ENCODE measurements at places on chromosomes 5 and 9.

- DNase-seq: no peak
Observed at GRCh38 chr5:52521236-52521635, 266.5 kb upstream of the ITGA1 start.

DNA sequence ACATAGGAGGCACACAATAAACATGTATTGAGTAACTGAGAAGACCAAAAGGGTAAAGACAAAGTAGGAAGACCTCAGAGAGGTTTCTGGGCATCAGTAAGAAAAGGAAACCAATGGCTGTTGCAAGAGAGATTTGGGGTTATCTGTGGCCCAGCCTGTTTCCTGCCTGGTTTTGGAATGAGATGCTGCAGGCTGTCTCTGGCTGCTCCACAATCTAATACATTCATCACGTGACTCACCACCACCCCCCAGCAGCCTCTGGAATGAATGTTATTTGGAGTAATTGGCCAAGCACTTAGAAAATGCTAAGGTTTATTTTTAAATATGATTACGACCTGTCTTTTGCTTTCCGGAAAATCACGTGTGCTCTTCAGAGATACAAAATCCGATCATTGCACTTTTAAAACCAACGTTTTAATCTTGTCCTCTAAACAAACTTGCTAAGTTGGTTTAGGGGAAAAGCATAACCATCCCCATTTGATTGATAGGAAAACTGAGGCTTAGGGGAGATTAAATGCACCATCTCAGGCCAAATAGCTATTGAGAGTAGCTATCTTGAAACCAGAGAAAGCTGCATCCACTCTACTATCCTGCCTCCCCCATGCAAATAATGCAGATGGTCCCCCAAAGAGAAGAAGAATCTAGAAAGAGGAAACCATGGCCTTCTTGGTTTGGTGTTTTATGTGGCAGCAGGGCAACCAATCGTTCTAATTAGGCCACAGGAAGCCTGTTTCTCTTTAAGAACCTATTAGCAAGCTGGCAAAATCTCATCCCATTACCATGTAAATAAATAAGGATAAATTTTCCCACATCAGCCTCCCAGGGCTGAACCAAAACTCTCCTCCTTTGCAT lies 151.8 kb upstream of the ADRA1B start:
- no peak for DNase-seq

- no peak for DNase-seq
Observed at GRCh38 chr5:64506567-64507263, 900 bp downstream of the RGS7BP start.

- no peak for DNase-seq
Observed at GRCh38 chr9:111870774-111871498, 25.7 kb upstream of the UGCG start.

DNA sequence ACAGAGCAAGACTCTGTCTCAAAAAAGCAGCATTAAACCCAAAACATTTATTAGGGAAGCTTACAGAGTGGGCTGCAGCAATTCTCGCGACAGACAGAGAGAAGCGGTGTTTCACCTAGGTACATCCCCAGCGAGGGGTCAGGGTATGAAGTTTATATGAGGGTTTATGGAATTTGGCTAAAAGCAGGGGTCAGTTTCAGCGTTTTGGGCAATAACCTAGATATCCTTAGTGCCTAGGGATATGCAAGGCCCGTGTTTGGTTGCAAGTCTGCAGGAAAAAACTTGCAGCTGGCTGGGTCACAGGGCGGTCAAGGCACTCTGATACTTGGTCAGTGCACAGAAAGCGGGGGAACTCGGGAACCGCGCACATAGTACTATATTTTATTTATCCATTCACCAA lies 649 bp upstream of the GLE1 start:
- DNase-seq: no peak

DNA sequence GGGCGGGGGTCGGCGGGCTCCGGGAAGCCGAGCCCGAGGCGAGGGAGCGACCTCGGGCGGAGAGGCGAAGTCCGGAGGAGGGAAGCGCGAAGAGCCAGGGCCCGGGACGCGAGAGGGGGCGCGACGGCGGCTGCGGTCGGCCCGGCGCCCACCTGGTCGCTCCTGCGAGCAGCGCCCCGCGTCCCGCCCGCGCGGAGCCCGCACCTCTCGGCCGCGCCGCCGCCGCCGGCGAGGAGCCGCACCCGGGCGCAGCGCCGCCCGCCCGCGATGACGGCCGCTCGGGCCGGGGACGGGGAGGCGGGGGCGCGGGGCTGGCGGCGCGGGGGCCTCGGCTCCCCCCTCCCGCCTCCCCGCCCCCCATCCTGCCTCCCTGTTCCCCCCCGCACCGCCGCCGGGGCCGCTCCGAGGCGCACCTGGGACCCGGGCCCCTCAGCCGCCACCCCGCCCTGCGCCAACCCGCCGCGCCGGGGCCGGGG lies 2.6 kb downstream of the NR5A1 start:
- DNase-seq: peak; percentile 7

GRCh38 chr5:87282269-87282668 lies 14.6 kb downstream of the RASA1 start:
- no peak for DNase-seq

DNA sequence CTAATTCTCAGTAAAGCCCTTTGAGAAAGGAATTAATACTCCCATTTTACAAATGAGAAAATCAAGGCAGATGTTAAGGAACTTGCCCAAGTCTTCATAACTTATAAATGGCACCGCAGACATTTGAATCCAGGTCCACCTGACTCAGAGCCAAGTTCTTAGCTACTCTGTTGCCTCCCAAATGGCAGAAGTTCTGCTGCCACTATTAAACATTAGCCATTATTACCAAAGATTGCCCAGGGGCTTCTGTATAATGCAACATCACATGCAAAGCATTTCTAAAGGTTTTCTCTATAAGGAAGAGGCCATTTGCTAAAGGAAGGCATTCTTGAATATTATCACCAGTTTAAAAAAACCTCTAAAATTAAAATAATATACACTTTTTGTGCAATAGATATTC lies 28.3 kb downstream of the TPD52L3 start:
- DNase-seq: no peak

GRCh38 chr5:42274913-42275312 lies 148.3 kb upstream of the GHR start:
- DNase-seq: no peak

GRCh38 chr9:33110686-33111085 lies 34.2 kb upstream of the SMU1 start:
- no peak for DNase-seq

DNA sequence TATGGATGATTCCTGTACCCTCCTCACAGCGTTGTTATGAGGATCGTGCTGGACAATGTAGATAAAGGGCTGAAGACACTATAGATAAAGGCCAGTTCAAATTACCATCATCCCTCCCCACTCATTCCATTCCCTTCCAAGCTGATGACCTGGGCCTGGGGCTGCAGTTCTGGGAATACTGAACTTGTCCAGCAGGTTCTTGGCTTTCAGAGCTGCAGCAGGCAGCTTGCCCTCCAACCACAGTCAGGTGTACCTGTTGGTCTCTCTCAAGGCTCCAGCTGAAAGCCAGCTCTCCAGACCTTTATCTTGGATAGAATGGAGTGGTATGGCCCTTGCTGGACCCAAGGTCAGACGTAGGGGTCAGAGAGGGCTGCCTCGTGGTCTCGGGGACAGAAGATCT lies 92.5 kb downstream of the PCDH1 start:
- no peak for DNase-seq

DNA sequence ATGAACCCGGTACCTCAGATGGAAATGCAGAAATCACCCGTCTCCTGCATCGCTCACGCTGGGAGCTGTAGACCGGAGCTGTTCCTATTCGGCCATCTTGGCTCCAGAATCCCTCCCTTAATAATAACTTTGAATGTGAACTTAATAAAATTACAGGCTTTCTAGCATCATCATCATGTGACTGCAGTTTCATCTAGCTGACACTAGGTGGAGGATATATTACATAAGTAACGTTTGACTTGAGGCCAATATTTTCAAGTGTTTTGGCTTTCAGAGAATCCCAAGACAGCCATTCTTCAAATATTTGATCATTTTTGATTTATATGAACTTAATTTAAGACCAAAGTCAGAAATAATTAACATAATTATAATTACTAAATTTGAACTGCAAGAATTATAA lies 474.9 kb upstream of the CDH10 start:
- DNase-seq: peak; percentile 24

GRCh38 chr9:23555851-23556250 lies 270.2 kb downstream of the ELAVL2 start:
- DNase-seq: no peak

GRCh38 chr5:98458726-98459125 lies 314.7 kb upstream of the RGMB start:
- no peak for DNase-seq

DNA sequence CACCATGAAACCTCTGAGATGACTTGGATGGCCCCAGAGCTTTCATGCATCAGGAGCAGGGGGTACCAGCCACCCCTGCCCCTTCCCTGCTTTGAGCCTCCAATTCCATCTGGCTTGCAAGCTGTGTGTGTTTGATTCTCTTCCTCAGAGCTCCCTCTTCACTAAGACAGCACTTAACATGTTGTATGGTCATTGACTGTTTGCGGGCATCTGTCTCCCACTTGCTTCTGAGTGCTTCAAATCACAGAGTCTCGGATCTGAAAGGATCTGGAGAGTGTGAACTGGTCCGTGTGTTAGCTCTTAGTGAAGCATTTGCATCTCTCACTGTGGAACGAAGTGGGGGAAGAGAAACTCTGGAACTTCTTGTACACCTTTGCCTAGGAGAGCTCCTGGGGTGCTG lies 7.1 kb upstream of the CPLX2 start:
- no peak for DNase-seq

GRCh38 chr5:95007921-95008597 lies 276.8 kb downstream of the MCTP1 start:
- no peak for DNase-seq

- DNase-seq: no peak
Observed at GRCh38 chr9:99998866-99999265, 92.4 kb downstream of the STX17 start.

GRCh38 chr5:108320231-108320630 lies 61.7 kb downstream of the FBXL17 start:
- DNase-seq: no peak

DNA sequence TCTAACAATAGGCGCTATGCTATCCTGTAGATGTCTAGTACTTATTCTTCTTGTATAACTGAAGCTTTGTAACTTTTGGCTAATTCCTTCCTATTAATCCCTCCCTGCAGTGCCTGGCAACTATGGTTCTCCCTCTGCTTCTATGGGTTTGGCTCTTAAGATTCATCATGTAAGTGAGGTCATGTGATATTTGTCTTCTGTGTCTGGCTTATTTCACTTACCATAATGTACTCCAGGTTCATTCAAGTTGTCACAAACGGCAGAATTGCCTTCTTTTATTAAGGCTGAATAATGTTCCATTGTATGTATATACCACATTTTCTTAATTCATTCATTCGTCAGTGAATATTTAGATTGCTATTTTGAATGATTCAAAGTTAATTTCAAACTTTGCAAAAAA lies 149.9 kb upstream of the GAS1 start:
- DNase-seq: no peak

DNA sequence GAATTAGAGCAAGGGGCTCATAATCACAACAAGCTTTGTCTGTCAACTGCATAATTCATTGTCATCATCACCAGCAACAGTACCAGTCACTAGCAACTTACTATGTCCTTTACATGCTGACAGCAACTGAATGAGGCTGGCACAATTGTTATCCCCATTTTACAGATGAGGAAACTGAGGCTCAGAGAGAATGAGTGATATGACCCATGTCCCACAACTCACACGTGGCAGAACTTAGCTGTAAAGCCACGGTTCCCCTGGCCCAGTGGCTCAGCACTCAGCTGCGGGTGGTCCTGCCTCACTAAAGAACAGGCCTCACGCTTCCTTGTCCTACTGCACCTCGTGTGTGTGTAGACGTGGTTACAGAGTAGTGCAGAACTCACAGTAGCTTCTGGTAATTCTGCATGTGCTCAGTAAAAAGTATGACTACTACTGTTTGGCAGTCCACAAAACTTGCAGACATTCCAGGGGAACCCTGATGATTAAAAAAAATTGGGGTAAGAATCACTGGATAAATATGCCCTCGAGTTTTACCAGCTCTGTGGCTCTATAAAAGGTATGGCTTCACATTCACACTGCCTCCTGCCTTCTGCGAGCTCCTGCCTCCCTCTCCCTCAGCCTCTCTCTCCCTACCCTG lies 30.2 kb downstream of the AFAP1L1 start:
- DNase-seq: no peak

GRCh38 chr5:155943516-155944407 lies 383.2 kb upstream of the SGCD start:
- DNase-seq: no peak

DNA sequence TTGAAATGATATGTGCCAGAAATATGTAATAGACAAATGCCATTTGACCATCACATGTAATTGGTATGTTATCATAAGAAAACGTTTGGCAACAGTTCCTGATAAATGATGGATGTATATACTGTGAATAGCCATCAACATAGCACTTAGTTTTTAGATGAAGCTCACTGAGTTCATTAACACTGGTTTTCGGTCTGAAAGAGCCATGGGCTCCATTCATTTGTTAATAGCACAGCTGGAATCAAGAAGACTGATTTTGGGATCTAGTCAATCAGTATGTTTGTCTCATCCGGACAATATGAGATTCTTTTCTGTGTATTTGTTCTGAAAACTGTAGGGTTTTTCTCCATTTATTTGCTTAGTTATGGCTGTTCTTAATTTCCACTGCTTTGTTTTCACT lies 413.5 kb upstream of the CLINT1 start:
- DNase-seq: no peak

GRCh38 chr5:132411304-132412013 lies 41.9 kb downstream of the SLC22A5 start:
- DNase-seq: no peak

DNA sequence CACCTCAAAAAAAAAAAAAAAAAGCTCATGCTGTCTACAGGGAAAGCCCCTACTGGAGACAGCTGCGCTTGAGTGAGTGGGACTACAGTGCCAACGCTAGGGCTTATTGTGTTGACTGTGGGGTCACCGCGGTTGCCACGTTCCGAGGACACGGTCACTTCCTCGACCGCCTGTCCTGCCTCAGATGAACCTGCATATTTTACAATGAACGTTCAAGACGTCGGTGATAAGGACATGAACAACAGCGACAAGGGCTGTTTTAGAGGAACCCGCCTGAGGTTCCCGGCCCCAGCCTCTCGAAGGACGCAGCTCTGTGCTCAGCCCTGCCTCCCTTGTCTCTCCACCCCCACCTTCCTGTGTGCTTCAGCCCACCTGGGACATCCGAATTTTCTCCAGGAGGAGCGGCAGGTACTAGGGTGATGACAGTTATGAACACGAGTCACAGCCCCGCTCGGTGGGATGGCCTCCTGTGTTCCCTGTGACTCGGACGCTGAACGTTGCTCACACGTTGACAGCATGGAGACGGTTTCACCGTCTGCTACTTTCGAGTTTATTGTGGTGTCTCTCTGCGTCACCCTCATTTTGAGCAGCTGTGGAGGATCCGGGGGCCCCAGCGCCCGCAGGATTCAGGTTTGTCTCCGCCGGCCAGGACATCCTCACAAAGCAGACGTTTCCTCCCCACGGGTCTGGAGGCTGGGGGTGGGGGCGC lies 11.3 kb upstream of the DIPK1B start:
- DNase-seq: no peak

DNA sequence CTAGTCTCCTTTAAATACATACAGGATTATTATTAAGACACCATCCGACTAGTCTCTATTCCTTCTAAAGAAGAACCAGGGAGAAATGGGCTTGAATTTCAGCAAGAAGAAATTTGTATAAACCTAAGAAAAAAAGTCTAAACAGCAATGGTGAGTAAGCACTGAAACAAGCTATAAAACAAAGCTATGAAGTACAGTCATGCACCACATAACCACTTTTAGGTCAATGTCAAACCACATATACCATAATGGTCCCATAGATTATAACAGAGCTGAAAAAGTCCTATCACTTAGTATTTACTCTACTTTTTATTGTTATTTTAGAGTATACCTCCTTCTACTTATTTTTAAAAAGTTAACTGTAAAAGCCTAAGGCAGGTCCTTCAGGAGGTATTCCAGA lies 102.0 kb upstream of the NFIB start:
- no peak for DNase-seq

Measured in 8988T (cell line).